ENCODE measurements at places on chromosomes 6 and 20.

- DNase-seq = no peak
These were observed 248.2 kb upstream of the POU3F2 start for GRCh38 chr6:98586163-98586562.

- DNase-seq = no peak
These were observed 174.9 kb downstream of the FRK start for GRCh38 chr6:115885636-115886366.

DNA sequence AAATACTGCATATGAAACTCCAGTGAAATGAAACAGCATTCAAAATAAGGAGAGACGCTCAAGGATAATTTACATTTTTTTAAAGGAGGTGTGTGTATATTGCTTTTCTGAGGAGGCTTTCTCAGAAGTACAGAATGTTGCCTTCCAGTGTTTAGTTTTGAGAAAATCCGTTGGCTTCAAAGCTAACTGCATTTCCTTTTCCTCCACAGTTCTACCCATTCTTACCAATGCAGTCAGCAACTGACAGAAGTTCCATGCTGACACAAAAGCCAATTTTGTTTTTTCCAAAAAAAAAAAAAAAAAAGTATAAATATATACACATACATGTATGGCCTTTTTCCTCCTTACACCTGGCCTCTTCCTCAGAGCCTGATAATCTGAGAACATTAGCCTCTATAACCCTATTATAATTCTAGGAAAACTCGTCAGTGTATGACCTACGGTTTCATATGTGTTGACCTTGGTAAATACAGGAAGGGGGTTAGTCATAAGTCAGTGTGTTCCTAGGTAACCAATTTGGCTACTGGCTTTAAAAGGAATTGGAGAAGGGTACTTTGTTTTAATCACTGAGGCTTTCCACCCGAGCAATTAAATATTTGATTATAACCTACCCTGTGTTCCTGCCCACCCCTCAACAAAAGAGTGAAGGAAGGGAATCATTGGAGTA, 24.2 kb downstream of the MGME1 start:
- no peak for DNase-seq

DNA sequence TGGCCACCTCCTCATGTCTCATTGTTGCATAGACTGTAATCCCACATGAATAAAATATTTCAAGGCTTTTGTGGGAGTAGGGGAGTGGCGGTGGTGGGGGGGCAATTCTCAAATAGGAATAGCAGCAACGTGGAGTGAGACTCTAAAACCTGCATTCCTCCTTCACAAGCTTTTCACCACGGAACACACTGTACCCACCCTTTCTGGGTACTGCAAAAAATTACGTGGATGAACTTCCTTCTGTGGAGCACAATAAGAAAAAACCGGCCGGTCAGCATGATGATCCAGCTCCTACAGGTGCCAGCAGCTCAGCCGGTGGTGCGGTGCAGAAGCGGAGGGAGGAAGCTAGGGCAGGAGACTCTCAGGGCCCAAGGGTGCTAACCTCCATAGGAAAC, 930 bp upstream of the RRAGD start:
- no peak for DNase-seq

DNA sequence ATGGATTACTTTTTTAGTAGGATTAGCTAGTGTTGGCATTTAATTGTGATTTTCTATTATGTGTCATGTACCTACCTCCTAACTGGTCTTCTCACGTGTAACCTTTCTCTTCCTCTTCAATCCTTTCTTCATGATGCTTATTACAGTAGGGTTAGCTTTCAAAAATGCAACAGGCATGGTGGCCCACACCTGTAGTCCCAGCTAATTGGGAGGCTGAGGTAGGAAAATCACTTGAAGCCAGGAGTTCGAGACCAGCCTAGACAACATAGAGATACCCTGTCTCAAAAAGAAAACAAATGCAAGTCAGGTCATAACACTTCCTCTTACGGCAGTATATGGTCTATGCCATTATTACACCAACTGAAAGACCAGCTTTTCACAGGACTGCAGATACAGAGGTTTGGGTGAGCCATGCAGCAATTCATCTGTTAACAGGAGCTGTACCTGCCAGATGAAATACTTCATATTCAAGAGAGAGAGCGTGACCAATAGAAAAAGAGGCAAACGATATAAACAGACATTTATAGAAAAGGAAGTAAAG, 195.0 kb downstream of the TMEM242 start:
- DNase-seq = no peak

GRCh38 chr6:97282238-97282725, 734 bp downstream of the MMS22L start:
- no peak for DNase-seq

GRCh38 chr6:139763468-139764210, 389.2 kb upstream of the CITED2 start:
- no peak for DNase-seq

GRCh38 chr20:41145821-41146620, 8.7 kb downstream of the PLCG1 start:
- DNase-seq = no peak

DNA sequence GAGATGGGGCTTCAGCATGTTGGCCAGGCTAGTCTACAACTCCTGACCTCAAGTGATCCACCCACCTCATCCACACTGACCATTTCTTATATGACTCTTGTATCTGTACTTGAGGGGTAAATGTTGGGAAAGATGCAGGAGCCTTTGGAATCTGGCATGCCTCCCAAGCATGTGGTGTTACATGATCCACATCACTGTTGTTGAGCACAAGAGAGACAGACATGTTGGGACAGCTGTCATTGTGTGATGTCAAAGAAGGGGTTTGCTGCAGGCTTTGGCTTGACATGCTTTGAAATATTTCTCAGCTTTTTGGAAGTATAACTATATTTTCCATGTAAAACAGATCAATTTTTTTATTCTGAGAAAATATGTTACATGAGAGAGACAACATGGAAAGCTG, 139.9 kb downstream of the MOXD1 start:
- no peak for DNase-seq

- DNase-seq = no peak
These were observed 14.9 kb downstream of the BHLHE23 start for GRCh38 chr20:62991863-62992262.

- no peak for DNase-seq
These were observed 11.0 kb downstream of the DSTN start for GRCh38 chr20:17580895-17581294.

DNA sequence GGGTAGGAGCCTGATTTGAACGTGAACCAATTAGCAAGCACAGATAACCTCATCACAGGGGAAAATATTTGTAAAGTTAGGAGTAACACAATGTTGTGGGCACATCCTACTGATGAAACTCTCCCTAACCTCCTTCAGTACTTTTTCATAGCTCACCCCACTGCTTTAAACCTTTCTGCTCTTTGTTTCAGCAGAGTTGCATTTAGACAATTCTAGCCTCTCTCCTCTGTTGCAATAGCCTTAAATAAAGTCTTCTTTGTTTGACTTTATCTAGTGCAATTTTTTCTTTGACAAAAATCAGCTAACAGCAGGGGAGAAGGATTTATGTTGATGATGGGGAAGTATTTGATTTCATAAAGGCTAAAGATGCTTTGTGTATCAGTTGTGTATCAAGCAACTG, 14.1 kb downstream of the C6orf141 start:
- no peak for DNase-seq

DNA sequence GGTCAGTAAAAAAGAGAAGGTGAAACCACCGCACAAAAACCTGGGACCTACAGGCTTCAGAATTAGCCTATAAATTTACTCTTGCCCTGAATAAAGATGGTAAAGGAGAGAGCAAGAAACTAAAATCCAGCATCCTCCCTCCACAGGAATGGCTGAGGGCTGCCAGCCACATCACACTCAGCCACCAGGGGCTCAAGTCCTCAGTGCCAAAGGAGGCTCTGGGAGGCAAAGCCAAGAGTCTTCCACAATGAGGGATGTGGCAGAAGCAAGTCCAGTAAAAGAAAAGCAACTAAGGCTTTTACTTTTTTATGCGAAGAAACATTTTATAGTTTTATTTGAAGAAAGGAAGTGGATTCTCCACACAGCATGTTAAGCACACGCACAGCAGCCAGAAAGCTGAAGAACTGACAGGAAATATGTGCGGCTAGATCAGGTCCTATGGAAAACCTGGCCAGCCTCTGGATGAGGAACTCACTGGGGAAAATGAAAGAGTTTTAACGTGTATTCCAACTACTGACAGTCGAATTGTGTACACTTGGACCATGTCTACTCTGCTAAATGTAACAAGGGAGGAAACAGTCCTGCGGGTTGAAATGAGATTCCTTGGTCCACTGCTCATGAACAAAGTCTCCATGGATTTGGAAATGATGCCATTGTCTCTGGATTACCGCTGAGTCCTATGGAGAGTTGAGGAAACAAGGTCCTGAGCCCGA, 219.4 kb upstream of the SSTR4 start:
- no peak for DNase-seq

- no peak for DNase-seq
These were observed 3.0 kb upstream of the WFDC10A start for GRCh38 chr20:45626540-45626939.

- no peak for DNase-seq
These were observed 70.1 kb downstream of the ISM1 start for GRCh38 chr20:13291157-13291556.

DNA sequence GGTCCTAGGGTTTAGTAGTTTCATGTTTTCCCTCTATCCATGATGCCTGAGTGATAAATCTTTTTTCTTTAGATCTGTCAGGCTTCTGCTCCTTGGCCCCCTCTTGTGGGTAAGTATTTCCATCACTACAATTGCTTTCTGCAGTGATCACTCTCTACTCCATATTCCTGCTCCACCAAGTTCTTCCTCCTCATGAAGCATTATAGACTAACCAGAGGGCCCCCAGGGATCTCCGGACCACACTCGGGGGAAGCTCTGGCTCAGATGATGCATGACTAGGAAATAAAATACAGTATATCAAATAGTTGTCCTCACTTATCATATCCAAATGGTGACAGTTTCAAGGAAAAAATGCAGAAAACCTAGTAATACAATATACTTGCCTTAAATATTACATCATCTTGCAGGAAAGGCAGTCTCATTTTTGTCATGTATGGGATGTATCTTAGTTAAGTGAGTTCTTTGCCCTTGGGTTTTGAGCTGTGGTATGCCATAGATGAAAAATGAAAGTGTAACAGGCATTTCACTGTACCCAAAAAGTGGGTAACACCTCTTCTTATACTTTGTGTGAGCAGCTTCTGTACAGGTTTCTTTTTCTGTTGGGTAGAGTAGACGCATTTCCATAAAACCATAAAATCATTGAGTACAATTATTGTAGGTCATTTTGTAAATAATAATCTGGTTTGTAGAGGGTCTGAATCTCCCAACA, 200.9 kb upstream of the EYA4 start:
- DNase-seq = no peak

DNA sequence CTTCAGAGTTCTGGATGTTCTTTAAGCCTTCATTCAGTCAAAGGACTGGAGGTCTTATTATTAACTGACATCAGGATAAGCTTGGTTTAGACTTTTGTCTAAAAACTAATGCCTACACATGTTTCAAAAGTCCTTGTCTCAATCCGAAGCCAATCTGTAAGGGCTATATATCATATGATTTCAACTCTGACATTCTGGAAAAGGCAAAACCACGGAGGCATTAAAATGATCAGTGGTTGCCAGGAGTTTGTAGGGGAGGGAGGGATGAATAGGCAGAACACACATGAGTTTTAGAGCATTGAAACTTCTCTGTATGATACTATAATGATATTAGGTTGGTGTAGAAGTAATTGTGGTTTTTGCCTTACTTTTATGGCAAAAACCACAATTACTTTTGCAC, 1285.8 kb upstream of the CITED2 start:
- DNase-seq = no peak

GRCh38 chr6:43707767-43708166, 20.2 kb upstream of the MRPS18A start:
- no peak for DNase-seq

GRCh38 chr6:69816026-69816425, 19.2 kb upstream of the LMBRD1 start:
- DNase-seq = no peak

DNA sequence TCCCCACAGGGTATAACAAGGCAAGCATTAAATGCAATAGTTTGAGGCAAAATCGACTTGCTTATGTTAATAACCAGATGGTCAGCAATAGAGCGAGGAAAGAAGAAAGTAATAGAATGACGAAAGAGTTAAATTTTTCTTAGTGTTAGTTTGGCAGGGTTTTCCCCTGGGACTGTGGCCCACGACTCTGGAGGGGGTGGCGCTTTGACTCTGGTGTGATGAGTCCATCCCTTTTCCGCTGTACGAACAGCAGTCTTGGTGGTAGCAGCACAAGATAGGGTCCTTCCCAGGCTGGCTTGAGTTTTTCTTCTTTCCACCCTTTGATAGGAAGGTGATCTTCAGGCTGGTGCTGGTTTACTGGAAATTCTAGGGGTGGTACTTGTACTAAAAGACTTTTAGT, 69.2 kb upstream of the GMDS start:
- no peak for DNase-seq

DNA sequence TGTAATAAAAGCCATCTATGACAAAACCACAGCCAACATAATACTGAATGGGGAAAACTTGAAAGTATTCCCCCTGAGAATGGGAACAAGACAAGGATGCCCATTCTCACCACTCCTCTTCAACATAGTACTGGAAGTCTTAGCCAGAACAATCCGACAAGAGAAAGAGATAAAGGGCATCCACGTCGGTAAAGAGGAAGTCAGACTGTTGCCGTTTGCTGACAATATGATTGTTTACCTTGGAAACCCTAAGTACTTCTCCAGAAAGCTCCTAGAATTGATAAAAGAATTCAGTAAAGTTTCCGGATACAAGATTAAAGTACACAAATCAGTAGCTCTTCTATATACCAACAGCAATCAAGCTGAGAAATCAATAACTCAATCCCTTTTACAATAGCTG, 14.0 kb upstream of the RUNX2 start:
- no peak for DNase-seq

DNA sequence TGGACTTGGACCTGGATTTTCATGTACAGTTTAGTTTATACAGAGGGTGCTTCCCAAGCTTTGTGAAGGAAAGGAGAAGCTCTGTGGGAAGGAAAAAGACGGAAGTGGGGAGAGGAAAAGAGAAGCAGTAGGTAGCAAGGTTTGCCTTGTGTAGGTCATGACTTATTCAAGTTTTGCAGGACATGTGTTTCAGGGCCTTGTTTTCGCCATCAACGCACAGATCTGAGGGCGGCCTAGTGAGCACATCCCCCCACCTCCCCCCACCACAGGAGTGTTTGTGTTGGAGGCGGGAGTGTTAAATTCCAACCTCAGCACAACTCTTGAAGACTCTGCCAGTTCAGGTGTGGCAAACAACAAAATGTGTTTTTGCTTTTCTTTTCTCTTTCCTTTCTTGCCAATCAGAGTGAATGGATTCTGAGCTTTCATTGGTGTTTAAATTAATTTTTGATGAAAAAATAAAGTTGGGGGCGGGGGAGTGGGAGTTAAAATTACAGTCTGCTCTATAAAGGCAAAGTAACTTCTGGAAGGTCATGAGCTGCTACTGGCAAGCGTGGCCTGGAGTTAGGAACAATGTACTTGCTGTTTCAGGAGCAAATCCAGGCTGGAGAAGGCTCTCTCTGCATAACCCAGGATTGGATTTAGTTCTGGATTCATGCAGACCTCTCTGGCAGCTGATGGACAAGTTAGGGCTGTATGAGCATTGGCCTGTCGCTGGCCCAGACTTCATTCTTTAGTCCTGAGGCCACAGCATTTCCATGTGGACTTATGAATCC, 338.5 kb downstream of the CD83 start:
- DNase-seq = no peak
